ENCODE measurements at places on chromosomes 3 and 15. TPM values are rescaled to one million over a fixed set of nuclear protein-coding genes. Genes with fewer than 3 reads are reported as not detected.

FOXB1 gene
- total RNA-seq = 6.7 TPM

SLC28A1 gene
- not detected for total RNA-seq

GRCh38 chr3:188234132-188234531 lies 80.2 kb downstream of the LPP start:
- H3K4me3 ChIP-seq = no peak overlapping the region
- no peak for DNase-seq
- no peaks in the 10 kb centered on the region for H3K36me3 ChIP-seq
- peaks cover 2% of the 10 kb centered on the region for H3K27me3 ChIP-seq
- peaks cover 6% of the 10 kb centered on the region for H3K4me1 ChIP-seq

DNA sequence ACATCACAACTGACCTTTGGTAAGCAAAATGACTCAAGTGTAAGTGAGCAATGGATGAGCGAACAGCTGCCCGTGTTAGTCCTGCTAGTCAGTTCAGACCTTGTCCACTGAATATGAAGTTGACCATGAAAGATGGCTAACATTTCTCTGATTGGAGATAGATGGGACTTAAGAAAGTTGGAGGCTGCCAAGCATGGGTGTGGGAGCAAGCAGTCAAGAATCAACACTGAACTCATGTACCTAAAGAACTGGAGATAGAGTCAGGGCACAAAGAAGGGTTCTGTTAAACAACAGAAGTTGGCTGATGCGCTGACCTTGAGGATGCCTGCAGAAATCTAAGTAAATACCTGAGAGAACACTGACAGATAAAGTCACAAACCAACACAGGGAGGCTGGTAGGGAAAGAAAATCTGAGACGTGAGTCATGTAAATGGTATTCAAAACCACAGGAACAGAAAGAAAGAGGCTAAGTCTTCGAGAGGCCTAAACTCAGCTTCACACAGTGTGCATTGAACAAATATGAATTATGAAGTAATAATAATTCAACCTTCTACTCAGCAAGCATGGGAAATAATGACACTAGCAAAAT lies 30.7 kb upstream of the ANPEP start:
- no peak overlapping the region for H3K4me3 ChIP-seq
- no peaks in the 10 kb centered on the region for H3K4me1 ChIP-seq
- H3K27me3 ChIP-seq = no peaks in the 10 kb centered on the region
- peaks cover 4% of the 10 kb centered on the region for H3K36me3 ChIP-seq
- no peak for DNase-seq
- no peak overlapping the region for H3K27ac ChIP-seq

DNA sequence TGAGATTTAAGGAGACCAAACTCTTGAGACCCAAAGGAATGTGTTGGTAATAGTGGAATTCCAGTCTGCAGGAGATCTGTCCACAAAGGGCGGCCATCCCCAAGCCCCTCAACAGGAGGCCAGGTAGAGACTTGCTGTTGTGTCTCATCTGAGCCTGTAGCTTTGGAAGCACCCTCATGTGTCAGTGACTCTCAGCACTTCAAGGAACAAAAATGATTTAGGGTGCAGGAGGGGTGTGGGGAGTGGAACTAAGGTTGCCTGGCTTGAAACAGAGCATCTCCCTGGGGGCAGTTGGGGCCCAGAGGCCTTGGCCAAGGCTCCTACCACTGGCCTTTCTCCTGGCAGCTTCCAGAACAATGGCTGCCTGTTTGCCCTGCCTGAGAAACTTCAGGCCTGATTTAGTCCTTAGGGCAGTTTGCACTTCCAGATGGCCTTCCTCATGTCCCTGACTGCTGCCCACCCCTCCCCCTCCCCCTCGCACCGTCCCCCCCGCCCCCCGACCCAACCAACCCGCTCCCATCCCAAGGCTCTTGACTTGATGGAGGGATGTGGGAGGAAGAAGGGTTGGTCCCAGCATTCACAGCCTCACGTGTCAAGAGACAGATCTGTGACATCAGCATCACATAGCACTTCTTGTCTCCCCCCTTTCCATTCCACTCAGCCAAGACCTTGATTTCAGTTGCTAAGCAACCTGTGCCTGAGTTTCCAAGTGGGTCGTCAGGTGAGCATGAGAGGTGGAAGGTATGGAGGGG lies 77.1 kb downstream of the CORO2B start:
- peaks cover 15% of the 10 kb centered on the region for H3K4me1 ChIP-seq
- H3K27me3 ChIP-seq = peaks cover 2% of the 10 kb centered on the region
- H3K36me3 ChIP-seq = peaks cover 21% of the 10 kb centered on the region
- no peak overlapping the region for H3K27ac ChIP-seq

GRCh38 chr3:15758295-15758694 lies 39.5 kb downstream of the ANKRD28 start:
- no peaks in the 10 kb centered on the region for H3K36me3 ChIP-seq
- no peak overlapping the region for H3K27ac ChIP-seq
- no peak for DNase-seq
- no peak overlapping the region for H3K4me3 ChIP-seq
- H3K4me1 ChIP-seq = no peaks in the 10 kb centered on the region
- H3K27me3 ChIP-seq = no peaks in the 10 kb centered on the region

DNA sequence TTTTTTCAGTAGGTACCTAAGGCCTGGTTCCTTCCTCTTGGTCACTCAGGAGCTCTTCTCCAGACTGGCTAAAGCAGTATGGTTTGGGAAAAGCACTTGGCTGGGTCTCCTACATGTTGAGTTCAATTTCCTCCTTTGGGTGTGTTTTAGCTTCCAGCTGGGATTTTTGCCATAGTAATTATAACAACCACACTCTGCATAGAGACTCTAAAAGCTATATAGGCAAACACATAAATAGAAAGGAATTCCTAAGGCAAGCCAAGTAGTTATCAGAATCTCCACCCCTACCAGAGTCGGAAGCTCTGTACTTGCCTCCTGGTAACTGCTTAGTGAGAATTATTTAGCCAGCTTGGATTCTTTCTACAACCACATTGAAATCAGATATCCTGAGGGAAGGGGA lies 48.6 kb downstream of the FOXL2 start:
- H3K27me3 ChIP-seq = no peaks in the 10 kb centered on the region
- no peak for DNase-seq
- no peak overlapping the region for H3K4me3 ChIP-seq
- peaks cover 4% of the 10 kb centered on the region for H3K4me1 ChIP-seq
- H3K36me3 ChIP-seq = no peaks in the 10 kb centered on the region

- H3K27me3 ChIP-seq = no peaks in the 10 kb centered on the region
- H3K27ac ChIP-seq = no peak overlapping the region
- no peak for DNase-seq
- peaks cover 12% of the 10 kb centered on the region for H3K36me3 ChIP-seq
- peaks cover 8% of the 10 kb centered on the region for H3K4me1 ChIP-seq
- H3K4me3 ChIP-seq = no peak overlapping the region
Observed at GRCh38 chr3:118089563-118089962, 945.1 kb downstream of the IGSF11 start.
